ENCODE measurements at places on chromosomes 4 and X.

DNA sequence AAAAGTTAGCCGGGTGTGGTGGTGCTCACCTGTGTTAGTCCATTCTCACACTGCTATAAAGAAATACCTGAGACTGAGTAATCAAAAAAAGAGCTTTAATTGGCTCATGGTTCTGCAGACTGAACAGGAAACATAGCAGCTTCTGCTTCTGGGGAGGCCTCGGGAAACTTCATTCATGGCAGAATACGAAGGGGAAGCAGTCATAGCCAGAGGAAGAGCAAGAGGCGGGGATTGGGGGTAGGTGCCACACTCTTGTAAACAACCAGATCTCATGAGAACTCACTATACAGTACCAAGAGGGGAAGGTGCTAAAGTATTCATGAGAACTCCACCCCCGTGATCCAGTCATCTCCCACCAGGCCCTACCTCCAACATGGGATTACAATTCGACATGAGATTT lies 64.1 kb downstream of the BEND4 start:
- no peak for DNase-seq

- DNase-seq, result no peak
Observed at GRCh38 chr4:165347647-165348569, 20.4 kb downstream of the MSMO1 start.

DNA sequence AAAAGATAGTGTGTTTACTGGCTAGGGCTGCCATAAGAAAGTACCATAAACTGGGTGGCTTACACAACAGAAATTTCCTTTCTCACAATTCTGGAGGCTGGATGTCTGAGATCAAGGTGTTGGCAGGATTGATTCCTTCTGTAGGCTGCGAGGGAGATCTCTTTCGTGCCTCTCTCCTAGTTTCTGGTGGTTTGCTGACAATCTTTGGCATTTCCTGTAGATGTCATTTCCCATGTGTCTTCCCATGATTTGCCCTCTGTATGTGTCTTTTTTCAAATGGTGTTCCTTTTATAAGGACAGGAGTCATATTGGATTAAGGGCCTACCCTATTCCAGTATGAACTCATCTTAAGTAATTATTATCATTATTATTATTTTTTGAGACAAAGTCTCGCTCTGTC lies 27.9 kb upstream of the LCORL start:
- no peak for DNase-seq

DNA sequence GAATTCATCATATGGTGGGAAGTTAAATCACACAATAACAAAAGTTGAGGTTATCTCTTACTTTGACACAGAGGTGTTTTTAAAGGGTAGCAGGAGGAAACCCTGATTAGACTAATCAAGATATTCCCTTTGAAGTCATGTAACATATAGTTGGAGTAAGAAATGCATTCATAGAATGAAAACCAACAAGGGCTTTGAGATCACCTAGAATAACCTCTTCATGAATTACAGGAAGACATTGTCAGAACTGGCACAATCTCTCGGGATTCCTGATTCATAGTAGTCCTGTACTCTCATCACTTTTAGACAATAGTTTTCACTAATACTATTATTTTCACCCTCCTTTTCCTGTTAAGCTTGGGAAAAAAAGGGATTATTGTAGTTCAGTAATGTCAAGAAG lies 170.2 kb downstream of the PPP3CA start:
- DNase-seq, result no peak

DNA sequence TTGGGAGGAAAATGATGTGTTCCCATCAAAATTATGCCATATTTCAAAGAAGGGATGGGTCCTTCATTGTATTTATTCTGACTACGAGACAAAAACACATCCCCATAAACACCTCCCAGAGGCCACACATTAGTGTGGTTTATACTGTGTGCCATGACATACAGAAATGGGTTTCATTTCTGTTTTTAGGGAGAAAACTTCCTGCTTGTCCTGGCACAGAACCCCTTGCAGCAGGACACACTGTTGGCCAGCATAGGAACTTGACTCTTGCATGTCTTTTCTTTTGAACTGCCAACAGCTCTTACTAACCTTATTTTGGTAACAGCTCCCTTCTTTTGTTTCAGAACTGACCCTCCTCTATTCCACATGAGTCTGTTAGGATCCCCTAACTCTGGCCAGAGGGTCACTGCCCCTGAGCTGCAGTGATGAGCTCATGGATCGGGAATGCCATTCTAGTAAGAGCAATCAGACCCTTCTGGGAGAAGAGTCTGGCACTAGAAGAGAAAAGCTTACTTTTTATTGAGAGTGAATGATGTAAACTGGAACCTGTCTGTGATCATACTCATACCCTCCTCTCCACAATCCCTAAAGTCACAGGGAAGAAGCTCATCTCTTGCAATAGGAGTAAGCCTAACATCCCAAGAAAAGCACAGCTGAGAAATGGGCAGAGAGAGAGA lies 86.4 kb downstream of the SMIM20 start:
- peak; percentile 18 for DNase-seq

GRCh38 chrX:53605004-53605403 lies 81.5 kb downstream of the HUWE1 start:
- no peak for DNase-seq

GRCh38 chr4:48499551-48500066 lies 9.6 kb downstream of the ZAR1 start:
- no peak for DNase-seq

- DNase-seq, result no peak
Observed at GRCh38 chr4:109275066-109275745, 27.3 kb downstream of the COL25A1 start.

- no peak for DNase-seq
Observed at GRCh38 chr4:89488736-89489135, 181.1 kb upstream of the GPRIN3 start.

- DNase-seq, result no peak
Observed at GRCh38 chr4:8345946-8346814, 76.6 kb downstream of the HTRA3 start.

DNA sequence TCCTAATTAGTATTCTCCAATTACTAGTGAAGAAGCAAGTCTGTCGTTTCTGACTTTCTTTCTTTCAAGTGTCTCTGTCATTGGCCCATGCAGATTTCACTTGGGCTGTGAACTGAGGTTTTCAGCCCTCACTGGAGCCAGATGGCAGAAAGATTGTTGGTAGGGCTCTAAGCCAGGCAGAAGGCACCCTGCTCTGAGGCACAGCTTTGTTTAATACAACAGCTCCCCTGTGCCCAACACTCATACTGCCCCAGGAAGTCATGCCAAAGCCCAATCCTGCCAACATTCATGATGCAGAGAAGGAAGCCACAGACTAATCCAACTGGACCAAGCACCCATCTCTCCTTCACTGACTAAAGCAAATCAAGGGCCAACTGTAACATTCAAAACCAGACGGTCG lies 117.1 kb upstream of the FRG1 start:
- peak; percentile 87 for DNase-seq

- no peak for DNase-seq
Observed at GRCh38 chr4:20249333-20249732, 2.4 kb upstream of the SLIT2 start.

DNA sequence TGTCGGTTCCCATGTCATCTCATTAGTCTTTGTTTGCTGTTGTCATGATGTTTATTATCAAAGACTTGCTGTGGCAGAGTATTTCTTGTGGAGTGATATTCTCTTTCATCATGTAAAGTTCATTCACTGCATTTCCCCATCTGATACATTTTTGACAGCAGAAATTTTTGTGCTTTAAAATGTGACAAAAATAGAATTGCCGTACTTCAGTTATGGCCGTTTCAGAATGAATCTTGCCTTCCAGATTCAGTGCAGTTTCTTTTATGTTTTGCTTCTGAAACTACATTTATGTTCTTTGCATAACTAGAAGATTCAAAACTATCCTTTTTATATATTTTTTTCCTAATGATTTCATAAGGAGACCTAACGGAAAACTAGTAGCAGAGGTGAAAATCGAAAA lies 10.0 kb downstream of the CSTF2 start:
- no peak for DNase-seq

DNA sequence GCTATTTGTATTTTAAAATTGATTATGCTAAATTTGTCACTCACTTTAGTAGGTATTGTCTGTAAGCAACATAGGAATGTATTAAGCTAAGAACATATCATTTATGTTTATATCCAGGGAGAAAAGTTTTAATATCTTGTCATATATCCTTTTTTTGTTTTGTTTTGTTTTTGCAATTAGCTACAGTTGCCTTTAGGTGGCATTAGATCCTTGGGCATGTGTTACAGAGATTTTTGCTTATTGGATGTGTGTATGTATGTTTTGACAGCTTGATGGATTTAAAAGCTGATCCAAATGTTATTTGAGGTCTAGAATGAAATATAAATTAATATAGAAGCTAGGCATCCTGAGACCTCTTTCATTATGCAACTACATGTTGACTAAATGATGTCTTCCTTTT lies 36.1 kb upstream of the OTUD4 start:
- no peak for DNase-seq

DNA sequence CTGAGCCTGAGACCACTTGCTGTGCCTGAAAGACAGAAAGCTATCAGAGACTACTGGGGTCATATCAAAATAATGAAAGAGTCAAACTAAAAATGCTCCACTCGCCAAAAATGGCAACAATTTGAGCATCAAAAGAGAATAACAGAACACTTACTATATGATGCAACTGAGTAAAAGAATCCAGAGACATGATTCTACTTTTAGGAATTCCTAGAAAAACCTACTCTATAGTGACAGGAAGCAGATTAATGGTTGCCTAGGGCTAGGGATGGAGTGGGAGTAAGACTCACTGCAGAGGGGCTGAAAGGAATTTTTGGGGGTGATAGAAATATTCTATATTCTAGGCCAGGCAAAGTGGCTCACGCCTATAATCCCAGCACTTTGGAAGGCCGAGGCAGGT lies 29.4 kb upstream of the SLAIN2 start:
- no peak for DNase-seq

GRCh38 chr4:13368217-13368616 lies 115.9 kb downstream of the RAB28 start:
- no peak for DNase-seq

- DNase-seq, result no peak
Observed at GRCh38 chrX:107602694-107603239, 25.5 kb upstream of the PRPS1 start.

DNA sequence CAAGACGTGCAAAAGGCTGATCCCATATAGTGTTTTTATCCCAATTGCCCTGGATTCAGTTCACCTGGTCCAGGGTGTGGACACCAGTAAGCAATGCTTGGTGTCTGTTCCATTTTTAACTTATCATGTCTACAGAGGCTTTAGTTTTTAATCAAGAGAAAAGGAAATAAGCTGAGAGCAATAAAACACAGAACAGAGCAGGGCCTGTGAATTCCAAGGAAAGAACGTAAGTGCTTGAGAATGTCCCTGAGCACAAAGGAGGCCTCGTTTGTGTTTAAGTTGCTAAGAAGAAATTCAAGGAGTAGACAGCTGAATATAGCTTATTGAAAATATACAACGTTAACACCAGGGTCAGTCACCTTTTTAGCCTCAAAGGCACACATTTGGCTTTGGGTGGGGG lies 191.3 kb downstream of the GPC3 start:
- no peak for DNase-seq

DNA sequence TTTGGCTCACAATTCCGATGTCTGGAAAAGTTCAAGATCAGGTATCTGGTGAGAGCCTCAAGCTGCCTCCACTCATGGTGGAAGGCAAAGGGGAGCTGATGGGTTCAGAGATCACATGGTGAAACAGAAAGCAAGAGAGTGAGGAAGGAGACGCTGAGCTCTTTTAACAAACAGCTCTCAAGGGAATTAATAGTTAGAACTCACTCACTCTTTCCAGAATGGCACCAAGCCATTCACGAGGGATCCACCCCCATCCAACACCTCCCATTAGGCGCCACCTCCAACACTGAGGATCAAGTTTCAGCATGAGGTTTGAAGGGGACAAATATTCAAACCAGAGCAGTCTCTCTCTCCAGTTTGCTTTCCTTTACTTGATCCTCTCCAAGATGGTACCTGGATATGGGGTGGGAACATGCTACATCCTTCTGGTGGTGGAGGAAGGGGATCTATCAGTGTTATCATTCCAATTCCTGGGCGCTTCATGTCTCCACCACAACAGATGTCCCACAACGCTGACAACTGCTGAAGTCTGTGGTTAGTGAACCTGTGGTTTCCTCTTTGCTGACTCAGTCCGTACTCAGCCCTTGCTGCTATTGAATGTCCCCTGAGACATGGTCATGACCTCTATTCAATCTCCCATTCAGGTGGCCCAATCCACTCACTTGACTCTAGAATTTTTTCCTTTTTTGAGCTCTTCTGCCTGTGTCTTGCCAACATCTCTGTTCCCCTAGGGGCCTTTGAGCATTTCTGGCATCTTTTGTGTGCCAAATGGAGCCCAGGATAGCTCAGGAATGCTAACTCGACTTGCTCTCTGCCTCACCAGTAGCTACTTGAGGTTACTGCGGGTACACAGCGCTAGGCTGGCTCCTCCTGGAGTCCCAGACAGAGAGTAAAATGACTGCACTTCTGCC lies 395.2 kb downstream of the MID1IP1 start:
- no peak for DNase-seq

- DNase-seq, result no peak
Observed at GRCh38 chrX:153454901-153455550, 9.2 kb upstream of the TREX2 start.

- no peak for DNase-seq
Observed at GRCh38 chr4:101222156-101222845, 125.0 kb downstream of the PPP3CA start.

DNA sequence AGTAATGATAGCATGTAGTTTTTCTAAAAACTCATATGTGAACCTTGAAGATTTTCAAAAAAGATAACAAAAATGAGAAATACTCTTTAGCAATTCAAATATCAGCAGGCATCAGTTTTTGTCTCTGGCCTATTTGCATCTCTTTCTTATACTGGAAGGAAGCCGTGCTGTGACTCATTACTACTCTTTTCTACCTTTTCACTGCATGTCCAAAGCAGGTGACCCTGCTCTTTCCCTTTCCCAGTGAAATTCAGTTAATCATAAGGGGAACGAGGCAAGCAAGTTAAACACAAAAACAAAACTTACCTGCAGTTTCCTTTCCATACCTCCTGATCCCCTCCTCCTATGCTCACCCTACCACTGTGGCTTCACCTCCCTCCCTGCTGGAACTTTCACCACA lies 9.3 kb downstream of the SPATA4 start:
- no peak for DNase-seq

DNA sequence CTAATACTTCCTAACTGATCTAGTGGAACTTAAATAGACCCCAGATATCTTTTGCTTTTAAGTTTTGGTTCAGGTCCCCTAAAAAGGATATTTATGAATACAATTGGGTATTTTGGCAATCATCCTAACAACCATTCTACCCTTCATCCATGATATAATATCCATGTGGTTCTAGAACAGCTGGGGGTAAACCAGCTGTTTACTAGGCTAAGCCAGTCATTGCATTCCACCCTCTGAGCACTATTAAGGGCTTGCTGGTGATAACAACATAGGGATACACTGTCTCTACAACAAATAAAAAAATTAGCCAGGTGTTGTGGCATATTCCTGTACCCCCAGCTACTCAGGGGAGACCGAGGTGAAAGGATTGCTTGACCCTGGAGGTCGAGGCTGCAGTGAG lies 54.8 kb upstream of the MAPK10 start:
- no peak for DNase-seq

Data from midbrain (tissue), 1 donor.